ENCODE measurements at places on chromosomes 11 and 22.

DNA sequence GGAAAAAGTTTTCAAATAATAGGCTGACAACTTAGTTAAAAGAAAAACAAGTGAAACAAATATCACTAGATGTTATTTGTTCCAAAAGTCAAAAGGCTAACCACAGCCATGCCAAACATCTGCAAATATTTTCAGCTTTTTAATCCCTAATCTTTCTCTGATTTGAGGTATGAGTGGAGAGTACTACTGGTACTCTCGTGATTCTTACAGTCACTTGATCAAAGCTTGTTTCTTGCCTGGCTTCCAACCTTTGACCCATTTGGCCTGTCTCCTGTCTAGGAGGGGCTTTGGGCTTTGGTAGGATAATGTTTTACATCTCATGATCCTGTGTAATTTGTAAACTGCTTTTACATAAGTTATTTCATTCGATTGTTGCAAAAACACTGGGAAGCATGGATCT lies 301.8 kb upstream of the SORL1-AS1 start:
- DNase-seq: no peak

GRCh38 chr22:36816636-36817524 lies at the start of gene PVALB:
TSS of gene PVALB (minus strand) at chr22:36817035. CDS start at chr22:36817005, 30 bp downstream.
- DNase-seq: no peak

DNA sequence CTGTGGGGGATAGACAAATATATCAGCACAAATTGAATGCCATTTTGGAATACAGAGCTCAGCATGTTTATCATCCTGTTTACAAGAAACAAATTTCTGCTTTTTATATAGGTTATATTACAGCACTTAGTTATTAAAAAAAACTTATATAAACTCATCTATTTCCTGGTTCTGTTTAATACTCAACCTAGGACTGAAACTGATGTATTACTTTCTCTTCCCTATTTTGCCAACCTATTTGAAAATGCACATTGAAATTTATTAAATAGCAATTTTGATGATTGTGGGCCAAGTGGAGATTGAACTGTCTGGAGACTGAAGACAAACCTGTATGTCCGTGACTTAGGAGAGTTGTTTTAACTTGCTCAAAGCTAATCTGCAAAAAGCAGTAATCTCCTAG lies 288.3 kb upstream of the ANO3 start:
- DNase-seq: no peak

- DNase-seq: no peak
Measured at GRCh38 chr22:36589856-36590255, 60.9 kb upstream of the EIF3D start.

- DNase-seq: no peak
Measured at GRCh38 chr22:49749227-49749626, 78.4 kb downstream of the BRD1 start.

DNA sequence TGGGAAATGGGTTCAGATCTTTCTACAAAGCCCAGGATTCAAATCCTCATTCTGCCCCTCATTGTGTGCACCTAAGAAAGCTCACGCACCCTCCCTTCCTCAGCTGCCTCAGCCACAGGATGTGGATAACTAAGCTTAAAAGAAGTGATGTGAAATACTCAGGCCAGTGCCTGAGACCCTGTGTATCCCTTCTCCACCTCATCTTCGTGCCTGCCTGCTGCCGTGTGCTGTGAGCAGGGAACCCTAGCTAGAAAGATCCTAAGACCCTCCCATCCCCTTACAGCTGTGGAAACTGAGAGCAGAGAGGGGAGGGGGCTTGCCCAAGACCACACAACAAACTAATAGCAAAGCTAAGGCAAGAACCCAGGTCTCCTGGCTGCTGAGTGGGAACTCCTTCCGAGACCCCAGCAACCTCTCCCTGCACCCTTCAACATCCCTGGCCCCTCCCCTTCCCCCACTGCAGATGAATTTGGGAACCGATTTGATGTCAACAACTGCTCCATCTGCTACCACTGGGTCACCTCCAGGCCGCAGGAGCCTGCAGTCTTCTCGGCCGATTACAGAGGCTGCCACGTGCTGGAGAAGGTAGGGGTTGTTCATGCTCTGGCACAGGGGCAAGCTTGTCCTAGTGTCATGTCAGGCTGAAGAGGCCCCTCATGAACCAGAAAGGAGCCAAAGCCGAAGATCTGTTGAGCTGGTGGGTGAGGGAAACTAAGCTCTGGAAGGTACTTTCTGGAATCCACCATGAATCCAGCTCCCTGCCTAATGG lies 1.5 kb downstream of the ZP1 start:
- no peak for DNase-seq

DNA sequence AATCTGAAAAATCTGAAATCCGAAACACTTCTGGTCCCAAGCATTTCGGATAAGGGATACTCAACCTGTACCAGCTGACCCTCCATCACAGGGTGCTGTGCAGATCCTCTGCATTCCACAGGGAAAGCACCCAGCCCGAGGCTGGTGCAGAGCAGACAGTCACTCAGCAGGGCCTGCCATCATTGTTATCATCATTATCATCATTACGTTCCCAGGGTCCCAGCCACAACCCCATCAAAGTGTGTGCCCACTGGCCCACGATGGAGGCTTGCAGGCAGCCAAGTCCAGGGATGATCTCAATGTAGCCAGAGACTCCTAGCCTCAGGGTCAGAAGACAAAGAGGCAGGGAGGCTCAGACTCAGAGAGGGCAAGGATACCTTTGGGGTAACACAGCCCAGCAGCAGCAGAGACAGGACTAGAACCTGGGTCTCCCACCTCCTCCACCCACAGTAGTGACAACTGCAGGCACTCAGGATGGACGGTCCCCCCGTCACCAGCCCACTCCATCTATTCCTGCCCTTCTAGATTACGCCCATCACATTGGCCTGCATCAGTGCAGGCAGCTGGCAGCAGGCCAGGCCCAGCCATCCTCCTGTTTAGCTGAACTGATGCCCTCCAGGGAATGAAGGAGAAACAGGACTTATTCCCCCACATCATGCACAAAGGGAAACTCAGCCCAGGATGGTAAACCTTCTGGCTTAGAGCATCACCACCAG lies 10.3 kb downstream of the GAL3ST1 start:
- DNase-seq: no peak

GRCh38 chr11:88103337-88104206 lies 71.7 kb downstream of the RAB38 start:
- no peak for DNase-seq

- no peak for DNase-seq
Measured at GRCh38 chr22:47064416-47064815, 302.0 kb downstream of the TBC1D22A start.

GRCh38 chr11:126420698-126421256 lies 65.3 kb downstream of the ST3GAL4 start:
- DNase-seq: no peak

DNA sequence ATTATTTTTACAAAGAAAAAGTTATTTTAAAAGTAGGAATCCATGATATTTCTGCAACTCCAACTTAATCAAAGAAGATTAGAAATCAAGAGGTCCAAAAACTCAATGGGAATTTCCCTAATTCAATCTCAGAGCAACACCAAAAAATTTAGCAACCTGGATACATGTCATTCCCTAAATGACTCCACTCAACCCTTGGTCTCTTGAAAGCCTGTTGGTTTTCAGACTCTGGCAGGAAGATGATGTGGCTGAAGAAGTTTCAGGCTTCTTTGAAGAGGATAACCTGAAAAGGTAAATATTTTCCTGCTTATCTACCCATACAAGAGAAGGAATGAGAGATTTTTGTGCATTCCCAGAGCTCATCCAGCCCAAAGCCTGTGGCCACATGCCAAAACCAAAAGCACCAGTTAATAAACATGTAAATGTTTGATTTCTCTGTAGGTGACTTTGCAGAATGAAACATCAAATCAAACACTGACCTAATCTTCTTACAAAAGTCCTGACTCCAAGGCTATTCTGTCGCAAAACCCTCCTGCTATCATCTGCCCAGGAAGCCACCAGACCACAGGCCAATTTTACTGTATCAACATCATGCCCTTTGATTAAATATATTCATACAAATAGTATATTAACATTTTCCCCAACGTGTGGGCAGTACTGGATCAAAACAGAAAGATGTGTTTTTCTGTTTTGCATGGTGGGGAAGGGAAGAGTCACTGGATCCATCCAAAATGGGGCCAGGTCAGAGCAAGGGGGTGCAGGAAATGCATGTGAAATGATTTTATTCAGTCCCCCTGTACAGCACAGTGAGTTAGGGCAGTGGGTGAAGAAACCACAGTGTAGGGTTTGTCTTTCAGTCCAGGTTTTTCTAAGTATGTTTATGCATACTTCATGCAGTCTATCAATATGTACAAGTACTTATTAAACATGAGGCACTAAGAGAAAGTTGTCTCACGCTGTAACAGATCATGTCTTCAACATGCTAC lies 38.8 kb downstream of the SMCO4 start:
- no peak for DNase-seq

DNA sequence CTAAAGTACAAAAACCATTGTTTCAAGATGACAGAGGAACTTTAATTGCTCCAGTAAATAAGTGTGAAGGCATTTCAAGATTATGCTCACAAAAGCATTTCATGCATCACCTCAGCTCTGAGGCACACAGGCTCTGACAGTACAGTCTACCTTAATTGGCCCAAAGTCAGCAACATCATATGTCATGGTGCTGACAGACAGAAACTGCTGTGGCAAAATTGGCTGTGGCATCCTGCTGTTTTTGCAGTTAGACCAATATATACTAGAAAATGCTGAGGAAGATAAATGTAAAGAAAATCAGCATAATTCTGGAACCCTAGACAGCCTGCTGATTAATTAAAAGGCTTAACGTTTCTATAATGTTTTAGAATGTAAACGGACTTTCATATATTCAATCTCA lies 34.9 kb upstream of the PPP2R1B start:
- no peak for DNase-seq

DNA sequence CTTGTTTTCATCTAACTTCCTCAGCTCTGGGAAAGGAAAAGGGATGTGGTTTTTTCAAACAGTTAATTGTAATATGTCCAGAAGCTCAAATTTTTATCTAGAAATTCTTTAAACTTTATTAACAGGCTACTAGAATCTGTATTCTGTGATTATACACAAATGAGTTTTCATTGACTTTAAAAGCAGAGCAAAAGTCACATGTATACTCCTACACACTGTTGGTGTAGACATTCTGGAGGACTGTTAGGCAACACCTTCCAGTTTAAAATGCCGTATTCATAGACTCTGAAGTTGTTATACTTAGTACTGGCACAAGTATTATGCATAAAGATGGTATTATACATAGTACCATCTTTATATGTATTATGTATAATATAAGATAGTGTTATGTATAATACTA lies 64.9 kb downstream of the SPECC1L start:
- no peak for DNase-seq

DNA sequence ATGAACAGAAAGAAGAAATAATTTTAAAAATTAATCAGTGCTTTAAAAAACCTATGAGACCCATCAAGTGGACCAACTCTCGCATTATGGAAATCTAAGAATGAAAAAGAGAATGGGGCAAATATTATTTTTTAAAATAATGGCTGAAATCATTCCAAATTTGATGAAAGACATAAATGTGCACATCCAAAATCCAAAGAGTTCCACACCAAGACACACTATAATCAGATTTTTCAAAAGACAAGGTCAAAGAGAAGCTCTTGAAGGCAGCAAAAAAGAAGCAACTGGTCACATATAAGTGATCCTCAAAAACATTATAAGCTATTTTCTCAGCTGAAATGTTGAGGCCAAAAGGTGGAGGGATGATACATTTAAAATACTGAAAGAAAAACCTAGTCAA lies 85.3 kb downstream of the ARHGAP32 start:
- no peak for DNase-seq

GRCh38 chr22:18120857-18121256 lies 10.2 kb downstream of the TUBA8 start:
- no peak for DNase-seq

GRCh38 chr11:134145715-134146114 lies 76.8 kb downstream of the JAM3 start:
- no peak for DNase-seq

DNA sequence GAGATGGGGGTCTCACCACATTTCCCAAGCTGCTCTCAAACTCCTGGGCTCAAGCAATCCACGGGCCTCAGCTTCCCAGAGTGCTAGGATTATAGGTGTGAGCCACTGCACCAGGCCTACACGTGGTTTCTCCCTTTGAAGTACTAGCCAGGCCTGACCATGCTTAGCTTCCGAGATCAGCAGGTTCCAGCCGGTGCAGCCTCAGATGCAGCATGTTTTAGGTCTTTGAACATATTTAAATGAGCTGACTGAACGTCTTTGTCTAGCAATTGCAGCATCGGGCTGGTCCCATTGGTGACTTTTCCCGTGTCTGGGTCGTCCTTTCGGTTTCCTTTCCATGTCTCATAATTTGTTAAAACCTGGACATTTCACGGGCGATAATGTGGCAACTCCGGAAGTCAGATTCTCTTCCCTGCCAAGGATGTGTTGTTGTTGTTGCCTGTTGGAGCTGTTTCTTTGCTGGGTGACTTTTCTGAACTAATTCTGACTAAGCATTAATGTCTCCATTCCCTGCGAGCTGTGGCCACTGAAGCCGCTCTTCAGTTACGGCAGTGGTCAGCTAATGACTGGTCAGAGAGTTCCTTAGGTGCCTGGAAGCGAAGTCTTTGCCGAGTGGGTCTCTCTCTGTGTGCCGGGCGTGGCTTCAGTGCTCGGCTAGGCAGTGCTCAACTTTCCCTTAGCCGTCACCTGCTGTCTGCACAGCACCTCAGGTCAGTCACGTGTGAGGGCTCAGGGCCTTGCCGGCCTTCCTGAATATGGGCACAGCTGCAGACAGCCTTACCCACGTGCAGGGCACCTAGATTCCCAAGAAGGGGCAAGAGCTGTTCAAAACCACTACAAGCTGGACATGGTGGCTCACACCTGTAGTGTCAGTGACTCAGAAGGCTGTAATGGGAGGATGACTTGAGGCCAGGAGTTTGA lies 3.8 kb upstream of the CYP2D6 start:
- DNase-seq: no peak

- DNase-seq: no peak
Measured at GRCh38 chr11:23311986-23312940, 452.0 kb upstream of the CCDC179 start.

DNA sequence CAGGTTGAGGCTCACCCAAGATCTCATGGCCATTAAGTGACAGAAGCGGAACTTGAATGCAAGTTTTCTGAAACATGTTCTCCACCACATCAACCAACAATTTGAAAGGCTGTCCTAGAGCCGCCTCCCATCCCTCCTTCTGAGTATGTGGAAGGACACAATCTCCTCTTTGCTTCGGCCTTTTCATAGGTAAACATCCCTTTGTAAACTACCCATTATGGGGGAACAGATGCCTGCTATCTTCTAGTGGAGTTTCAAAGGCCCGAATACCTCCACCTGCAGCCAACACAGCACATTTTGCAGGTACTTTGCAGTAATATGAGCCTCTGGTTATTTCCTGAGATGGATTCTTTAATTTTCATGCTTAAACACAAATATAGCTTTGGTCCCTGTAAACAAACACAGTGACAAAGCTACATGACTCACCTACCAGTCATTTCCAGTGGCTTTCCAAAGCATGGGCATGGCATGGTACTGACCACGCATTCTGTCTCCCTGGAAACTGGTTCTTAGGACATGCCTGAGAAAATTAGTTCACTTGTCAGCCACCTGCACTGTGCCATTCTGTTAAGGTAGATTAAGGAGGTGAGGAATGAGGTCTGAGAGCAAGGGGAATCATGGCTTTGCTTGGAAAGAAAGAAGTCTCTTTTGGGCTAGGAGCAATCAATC lies 60.2 kb downstream of the EHF start:
- DNase-seq: no peak

GRCh38 chr11:25961539-25961938 lies 370.4 kb upstream of the ANO3 start:
- no peak for DNase-seq
